Mesenchymal stem cell (in vitro differentiated cells and primary cell): ENCODE measurements at places on chromosomes 16 and 17.

DNA sequence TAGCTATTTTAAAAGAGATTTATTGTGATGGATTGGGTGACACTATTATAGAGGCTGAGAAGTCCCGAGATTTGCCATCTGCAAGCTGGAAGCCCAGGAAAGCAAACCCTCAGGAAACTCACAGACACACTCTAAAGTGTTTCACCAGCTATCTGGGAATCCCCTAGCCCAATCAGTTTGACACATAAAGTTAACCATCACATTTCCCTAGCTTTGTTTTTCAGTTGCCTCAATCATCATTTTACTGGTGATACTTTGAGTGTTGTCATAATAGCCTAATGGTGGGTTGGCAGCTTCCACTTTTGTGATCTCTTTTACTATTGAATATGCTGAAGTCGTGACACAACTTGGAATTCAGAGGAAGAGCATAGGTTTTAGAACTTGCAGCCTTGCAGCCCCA is 1.8 kb downstream of the SGF29 start:
- no peak for DNase-seq

GRCh38 chr16:77009453-77009852 is 181.5 kb upstream of the MON1B start:
- DNase-seq, result no peak

DNA sequence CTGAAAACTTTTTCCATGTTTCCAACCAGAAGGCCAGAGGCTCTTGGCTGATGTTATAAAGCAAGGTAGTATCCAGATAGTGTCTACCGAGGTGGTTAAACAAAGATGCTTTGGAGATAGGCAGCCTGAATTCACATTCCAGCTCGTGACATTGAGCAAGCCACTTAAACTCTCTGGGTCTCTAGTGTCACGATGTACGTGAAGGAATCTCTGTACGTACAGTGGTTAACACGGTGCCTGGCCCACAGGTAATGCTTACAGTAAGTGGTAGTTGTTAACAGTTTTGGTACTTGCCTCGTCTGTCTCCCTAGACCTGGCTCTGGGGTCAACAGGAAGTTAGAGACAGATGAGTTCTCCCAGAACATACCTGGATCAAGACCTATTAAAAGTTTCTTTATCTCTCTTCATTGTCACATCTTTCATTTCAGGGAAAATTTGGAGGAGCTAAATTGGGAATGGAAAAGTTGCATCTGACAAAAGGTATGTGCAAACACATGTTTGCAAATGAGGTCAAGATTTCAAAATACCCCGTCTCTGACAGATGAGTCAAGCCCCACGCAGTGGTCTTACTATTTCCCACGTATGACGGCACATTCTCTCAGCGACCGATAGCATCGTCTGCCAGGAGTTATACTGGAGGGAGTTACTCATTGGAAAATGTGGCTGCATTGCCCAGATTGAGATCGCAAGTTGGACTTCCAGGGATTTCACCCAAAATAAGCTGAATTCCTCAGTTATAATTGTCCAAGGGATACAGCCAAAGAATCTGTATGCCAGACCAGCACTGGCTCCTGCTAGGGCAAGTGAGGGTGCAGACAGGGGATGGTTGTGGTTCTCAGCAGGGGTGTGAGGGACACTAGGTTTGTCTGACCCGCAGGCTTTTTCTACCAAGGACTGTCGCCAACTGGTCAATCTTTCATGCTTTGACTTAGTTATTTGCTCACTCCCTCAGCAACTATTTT is 18.9 kb upstream of the MYH10 start:
- DNase-seq, result peak; percentile 75

DNA sequence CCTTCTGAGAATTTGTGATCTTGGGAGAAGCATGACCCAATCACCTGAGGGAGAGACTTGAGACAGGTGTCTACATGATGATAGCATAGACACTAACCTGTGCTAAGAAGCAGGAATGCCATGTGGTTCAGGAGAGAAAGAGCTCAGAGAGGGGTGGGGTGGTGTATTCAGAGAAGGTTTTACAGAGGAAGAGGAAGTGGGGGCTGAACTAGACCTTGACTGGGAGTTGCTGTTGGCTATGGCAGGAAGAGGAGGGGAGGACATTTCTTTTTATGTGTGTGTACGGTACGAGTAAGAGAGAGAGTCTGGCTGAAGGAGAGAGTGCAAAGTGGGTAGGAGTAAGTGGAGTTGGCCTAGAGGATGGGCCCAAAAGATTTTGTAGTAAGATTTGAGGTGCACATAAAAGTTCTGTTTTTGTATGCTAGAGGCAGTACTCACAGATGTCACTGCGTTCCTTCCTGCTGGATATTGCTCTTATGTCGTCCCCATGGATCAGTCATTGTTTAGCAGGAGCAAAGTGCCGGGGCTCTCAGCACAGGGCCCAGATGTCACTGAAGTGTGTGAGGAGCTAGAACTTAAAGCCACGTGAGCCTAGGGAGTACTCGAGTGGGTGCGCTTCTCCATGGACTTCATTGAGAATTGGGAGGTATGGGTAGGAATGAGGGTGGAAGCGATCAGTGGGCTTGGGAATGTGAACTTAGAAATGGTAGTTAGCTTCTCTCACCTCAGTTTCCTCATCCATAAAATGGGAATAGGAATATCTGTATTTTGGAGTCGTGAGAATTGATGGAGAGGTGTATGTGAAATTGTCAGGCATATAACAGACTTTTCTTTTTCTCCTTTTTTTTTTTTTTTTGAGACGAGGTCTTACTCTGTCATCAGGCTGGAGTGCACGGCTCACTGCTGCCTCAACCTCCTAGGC is 22.1 kb downstream of the SLC7A6 start:
- DNase-seq, result no peak

GRCh38 chr17:51997723-51998122 is 160.8 kb downstream of the CA10 start:
- no peak for DNase-seq

GRCh38 chr17:21467196-21467595 is 91.0 kb downstream of the KCNJ12 start:
- DNase-seq, result no peak

GRCh38 chr17:57404073-57404472 is 147.8 kb downstream of the MSI2 start:
- DNase-seq, result no peak

GRCh38 chr16:66507731-66508239 is 42.1 kb downstream of the TK2 start:
- no peak for DNase-seq

DNA sequence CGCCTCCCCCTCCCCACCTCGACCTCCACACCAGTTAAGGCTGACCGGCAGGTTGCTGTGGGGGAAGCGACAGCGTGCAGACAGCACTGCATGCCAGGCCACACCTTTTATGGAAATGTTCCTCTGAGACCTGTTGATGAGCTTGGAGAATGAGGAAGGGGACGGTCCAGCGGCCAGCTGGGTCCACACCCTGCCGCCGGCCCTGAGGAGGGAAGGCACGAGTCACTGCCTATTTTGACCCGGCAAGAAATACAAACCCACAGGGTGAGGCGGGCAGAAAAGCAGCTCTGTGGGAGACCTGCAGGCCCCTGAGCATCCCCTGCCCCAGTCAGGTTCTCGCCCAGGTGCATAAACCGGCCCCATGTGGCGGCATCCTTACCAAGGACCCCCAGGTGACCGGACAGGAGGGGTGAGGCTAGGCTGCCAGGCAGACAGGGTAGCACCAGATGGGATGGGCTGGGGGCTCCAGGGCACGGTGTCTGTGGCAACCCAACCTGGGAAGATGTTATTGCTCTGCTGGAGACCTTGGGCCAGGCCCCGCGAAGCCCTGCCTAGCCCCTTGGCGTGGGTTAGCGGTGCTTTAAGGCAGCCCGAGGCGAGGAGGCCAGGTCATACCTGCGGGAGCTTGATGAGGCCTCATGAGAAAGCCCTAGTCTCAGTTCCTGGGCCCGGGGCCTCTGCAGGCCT is 12.7 kb downstream of the NATD1 start:
- no peak for DNase-seq

DNA sequence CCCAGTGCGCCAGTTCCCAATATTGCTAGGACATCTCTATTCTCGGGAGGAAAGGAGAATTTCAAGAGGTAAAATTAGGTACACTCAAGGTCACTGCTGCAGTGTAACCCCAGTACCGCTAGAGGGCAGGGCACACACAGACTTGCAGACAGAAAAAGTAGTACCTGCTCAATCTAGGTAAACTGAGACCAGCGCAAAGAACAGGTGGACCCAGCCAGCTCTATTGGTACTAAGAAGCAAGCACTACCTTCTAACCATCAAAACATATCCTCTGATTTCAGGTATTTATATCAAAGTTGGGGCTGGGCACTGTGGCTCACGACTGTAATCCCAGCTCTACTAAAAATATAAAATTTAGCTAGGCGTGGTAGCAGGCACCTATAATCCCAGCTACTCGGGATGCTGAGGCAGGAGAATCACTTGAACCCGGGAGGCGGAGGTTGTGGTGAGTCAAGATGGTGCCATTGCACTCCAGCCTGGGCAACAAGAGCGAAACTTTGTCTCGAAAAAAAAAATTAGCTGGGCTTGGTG is 3.6 kb upstream of the WDR81 start:
- peak; percentile 61 for DNase-seq

DNA sequence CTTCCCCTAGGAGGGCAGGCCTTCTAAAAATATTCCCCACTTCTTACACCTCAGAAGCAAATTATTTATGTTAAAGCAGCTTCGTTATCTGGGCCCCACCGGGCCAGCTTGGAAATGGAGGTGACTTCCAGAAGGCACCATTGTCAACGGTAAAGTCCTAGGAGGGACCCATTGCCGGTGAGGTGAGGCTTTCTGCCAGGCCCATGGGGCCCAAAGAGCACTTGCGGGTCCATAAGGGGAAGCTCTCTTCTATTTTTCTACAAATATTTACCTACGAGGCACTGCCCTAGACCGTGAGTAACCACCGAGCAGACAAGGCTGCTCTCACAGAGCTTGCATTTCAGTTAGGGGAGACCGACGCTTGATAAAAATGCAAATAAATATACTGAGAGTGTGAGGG is 41.5 kb downstream of the C16orf78 start:
- DNase-seq, result no peak

GRCh38 chr16:50369133-50369804 is 481 bp upstream of the BRD7 start:
- DNase-seq, result no peak

DNA sequence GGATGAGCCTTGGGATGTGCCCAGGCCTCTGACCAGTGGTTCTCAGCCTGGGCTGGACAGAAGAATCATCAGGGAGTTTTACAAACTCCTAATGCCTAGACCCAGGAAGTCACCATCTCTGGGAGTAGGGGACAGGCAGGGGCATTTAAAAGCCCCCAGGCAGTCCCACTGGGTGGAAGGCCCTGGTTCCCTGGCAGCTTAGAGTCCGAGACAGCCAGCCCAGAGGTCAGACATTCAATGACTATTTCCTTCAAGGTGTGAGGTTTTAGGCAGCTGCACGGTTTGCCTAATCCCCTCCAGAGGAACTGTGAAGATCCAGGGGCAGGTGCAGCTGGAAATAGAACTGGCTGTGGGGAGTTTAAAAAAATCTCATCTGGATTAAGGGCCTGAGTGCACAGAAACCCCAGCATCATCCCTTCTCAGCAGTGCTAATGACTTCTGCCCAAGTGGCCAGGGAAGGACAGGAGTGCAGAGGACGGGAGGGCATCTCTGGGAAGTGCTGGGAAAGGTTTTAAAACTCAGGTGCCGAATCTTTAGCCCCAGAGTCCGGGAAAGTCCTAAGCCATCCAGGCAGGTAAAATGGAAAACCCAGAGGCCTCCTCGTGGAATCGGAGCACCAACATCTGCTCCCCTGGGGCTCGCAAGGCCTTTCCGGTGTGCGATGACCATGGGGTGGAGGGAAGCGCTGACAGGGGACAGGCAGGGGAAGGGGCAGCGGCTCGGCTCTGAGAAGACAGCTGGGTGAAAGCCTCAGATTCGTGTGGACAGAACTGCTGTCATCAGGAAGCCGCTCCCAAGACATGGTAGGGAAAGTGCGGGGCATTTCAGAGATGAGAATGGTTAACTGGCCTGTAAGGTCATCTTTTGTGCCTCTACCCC is 1.5 kb upstream of the LGALS3BP start:
- DNase-seq, result no peak

DNA sequence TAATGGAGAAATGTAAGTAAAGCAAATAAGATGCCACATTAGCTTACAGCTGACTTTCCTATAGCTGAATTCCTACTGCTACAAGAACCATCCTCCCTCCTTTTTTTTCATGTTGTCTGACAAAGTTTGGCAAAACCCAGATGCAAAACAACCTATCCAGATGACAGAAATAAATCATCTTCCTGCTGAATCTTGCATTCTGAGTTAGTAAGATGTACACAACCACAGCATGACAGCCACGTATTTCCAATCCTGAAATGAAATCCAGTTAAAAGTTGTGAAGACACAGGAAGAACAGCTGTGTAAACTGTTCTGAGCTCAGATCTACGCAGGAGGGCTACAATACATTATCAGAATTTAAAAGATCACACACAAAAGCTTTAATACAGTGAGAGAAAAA is 5.1 kb upstream of the DHX33 start:
- DNase-seq, result no peak

- no peak for DNase-seq
Measured at GRCh38 chr17:78673395-78673794, 96.2 kb upstream of the DNAH17 start.

- no peak for DNase-seq
Measured at GRCh38 chr16:15640966-15641365, 2.0 kb downstream of the MARF1 start.

- no peak for DNase-seq
Measured at GRCh38 chr17:32992321-32993033, 830 bp downstream of the SPACA3 start.

- DNase-seq, result peak; percentile 89
Measured at GRCh38 chr17:17713839-17714238, 32.6 kb downstream of the RAI1 start.

- DNase-seq, result peak; percentile 59
Measured at GRCh38 chr17:63126607-63127006, 160.6 kb downstream of the TANC2 start.

DNA sequence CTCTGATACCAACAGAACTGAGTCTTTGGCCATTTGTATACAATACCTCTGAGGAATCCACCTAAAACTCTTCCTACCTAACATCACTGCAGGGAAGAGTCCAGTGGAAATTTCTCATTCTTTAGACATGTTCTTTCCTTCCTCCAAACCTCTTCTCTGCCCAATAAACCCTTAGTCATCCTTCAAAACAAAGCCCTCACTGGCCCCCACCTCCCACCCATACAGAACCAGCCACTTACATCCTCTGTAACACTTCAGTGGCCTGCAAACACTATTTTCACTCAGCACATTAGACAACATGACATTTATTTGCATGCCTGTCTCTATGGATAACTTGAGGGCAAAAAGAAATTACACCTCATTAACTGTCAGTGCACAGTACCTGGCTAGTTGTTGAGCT is 200.3 kb upstream of the NOG start:
- DNase-seq, result no peak

DNA sequence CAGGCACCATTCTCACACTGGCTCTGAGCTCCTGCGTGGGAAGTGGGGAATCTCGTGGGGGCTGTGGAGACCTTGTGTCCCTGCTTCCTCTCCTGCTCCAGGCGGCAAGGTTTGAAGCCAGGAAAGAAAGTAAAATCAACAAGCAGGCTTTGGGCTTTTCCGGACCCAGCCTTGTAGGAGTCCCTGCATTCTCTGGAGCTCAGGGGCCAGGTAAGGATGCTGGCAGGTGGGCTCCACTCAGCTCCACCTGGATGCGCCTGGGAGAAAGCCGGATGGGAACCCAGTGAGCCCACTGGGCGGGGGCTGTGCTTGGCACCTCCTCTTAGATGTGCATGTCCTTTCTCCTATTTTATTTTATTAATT is 362.5 kb downstream of the SEC14L1 start:
- DNase-seq, result no peak

- DNase-seq, result peak; percentile 2
Measured at GRCh38 chr16:76118344-76118743, 158.9 kb upstream of the CNTNAP4 start.

- DNase-seq, result no peak
Measured at GRCh38 chr17:47864791-47865216, 13.8 kb upstream of the SP6 start.
